ENCODE measurements at places on chromosomes 16 and 17. TPM values are rescaled to one million over a fixed set of nuclear protein-coding genes. Genes with fewer than 3 reads are reported as not detected.
A peak's percentile ranks its signal among the peaks of the same experiment; 100 is the strongest.

Gene IRX5
- 0.10 TPM for polyA plus RNA-seq

Gene MT1A
- polyA plus RNA-seq, result not detected

Gene CDRT15L2
- not detected for polyA plus RNA-seq

- H3K4me1 ChIP-seq, result no peaks in the 10 kb centered on the region
- no peak overlapping the region for H3K4me3 ChIP-seq
- no peaks in the 10 kb centered on the region for H3K27me3 ChIP-seq
- H3K27ac ChIP-seq, result no peak overlapping the region
- no peaks in the 10 kb centered on the region for H3K36me3 ChIP-seq
Observed at GRCh38 chr16:47073223-47074155, 70.3 kb downstream of the NETO2 start.

GRCh38 chr17:49676276-49676868 lies 1.5 kb downstream of the SPOP start:
- peak overlapping the region; percentile 100 for H3K4me3 ChIP-seq
- peak; percentile 82 for DNase-seq
- H3K27ac ChIP-seq, result peak overlapping the region; percentile 94
- H3K27me3 ChIP-seq, result no peaks in the 10 kb centered on the region

DNA sequence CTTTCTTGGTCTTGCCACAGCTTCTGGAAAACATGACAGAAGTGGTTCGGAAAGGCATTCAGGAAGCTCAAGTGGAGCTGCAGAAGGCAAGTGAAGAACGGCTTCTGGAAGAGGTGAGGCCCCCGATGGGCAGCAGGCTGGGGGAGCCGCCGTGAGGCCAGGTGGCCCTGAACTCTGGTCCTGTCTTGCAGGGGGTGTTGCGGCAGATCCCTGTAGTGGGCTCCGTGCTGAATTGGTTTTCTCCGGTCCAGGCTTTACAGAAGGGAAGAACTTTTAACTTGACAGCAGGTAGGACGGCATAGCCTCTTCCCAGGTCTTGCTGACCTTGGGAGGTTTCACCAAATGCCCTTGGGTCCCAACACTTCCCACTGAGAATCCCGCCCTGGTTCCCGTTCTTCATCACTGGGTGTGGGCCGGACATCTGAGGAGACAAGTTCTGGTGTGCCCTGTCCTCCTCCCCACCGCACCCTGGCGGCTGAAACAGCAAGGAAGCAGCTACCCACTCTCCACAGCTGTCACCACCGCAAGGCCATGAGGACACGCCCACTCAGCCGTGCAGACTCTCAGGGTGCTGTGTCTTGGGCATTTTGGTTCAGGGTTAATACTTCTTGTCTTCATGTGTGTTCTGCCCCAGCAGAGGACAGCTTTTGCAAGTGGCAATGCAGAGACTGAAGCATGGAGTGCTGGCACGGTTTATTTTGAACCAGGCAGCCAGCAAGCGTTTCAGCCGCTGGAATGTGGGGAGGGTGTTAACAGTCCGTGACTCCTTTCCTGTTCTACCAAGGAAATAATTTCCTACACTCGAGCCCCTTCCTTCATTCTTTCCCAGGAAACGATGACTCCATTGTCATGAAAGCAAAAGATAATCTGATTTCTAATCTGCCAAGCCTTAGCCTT lies 21.4 kb downstream of the NTAN1 start:
- peaks cover 20% of the 10 kb centered on the region for H3K4me1 ChIP-seq
- H3K27me3 ChIP-seq, result no peaks in the 10 kb centered on the region
- peaks cover 70% of the 10 kb centered on the region for H3K36me3 ChIP-seq
- H3K27ac ChIP-seq, result no peak overlapping the region
- no peak for DNase-seq

Data from CD4-positive, alpha-beta memory T cell (primary cell).